ENCODE measurements at places on chromosomes 3 and 15.
A peak's percentile ranks its signal among the peaks of the same experiment; 100 is the strongest.

GRCh38 chr3:140830391-140830790 is 111.2 kb upstream of the SLC25A36 start:
- no peak for DNase-seq

GRCh38 chr3:122074621-122075265 is 19.6 kb downstream of the CD86 start:
- no peak for DNase-seq

- DNase-seq: no peak
Measured at GRCh38 chr3:189056646-189057335, 115.0 kb upstream of the TPRG1 start.

GRCh38 chr15:73684581-73685455 is 635 bp downstream of the CD276 start:
- no peak for DNase-seq

DNA sequence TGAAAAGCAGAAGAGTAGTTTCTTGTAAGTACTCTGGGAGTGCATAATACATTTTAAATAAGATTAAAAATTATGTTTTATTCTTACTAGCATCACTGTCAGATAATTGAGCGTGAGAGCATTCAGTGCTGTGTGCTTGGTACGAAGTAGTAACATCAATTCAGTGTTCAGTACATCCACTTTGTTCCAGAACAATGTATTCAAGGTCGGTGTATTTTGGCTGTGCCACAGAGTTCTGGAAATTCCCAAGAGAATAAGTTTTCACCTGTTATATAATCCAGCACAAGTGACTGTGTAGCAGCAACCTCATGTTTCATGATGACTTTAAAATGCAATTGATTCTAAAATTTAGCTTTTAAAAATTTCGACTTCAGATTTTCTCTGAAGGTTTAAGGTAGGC is 130.6 kb downstream of the IGF1R start:
- no peak for DNase-seq

DNA sequence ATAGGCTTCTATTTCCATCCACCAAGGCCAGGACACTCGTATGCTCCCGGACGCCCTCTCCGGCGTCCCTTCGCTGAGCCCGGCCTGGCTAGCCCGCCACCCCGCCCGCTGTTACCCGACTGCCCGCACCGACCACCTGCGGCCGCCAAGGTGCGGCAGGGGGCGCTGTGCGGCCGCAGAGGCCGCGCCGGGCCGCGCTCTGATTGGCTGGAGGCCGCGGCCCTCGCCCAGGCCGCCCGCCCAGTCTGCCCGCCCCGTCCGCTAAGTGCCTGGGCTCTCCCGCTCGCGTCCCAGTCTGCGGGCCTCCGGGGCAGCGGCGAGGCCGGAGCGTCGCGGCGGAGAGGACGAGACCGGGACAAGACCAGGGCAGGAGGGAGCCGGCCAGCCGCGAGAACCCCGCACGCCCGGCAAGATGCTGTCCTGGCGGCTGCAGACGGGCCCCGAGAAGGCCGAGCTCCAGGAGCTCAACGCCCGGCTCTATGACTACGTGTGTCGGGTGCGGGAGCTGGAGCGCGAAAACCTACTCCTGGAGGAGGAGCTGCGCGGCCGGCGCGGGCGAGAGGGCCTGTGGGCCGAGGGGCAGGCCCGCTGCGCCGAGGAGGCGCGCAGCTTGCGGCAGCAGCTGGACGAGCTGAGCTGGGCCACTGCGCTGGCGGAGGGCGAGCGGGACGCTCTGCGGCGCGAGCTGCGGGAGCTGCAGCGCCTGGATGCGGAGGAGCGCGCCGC is at the start of gene SYNM:
TSS of gene SYNM (plus strand) at position 293 of the 726 bp plus-strand sequence. CDS start at position 413, 120 bp downstream.
- peak; percentile 78 for DNase-seq

- DNase-seq: no peak
Measured at GRCh38 chr3:102006812-102007485, 157.6 kb downstream of the NFKBIZ start.

DNA sequence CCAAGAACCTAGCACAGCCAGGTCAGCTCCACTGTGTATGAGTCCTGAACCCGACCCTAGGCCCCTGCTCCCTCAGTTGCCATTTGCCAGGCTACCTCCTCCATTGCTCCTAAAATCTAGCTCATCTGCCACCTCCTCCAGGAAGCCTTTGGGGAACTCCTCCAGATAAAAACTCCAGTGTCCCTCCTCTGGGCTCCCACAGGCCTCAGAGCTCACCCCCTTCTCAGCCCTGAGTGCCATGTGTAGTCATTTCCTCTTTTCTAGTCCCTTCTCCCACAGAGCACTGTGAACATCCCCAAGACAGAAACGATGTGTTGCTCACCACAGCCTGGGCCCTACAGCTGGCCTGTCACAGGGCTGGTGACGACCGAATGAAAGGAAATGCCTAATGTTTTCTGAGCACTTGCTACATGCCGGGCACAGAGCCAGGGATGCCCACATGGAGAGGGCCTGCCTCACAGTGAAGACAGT is 61.0 kb downstream of the IQSEC1 start:
- no peak for DNase-seq

DNA sequence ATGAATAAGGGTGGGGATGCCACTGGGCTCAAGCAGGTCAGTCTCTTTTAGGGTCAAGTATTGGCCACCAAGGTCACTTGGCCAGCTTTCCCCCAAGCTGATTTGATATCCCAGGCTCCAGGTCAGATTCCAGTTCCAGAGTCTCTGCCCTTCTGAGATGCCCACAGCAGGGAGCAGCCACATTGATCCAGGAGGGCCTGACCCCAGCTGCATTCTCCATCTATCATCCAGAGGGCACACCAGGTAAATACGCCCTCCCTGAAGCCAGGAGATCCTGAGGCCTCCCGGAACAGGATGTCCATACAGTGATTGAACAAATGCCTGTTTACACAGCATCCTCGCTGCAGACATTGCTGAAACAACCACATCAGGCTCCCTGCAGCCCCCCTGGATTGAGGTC is 264.6 kb upstream of the TLE3 start:
- no peak for DNase-seq

DNA sequence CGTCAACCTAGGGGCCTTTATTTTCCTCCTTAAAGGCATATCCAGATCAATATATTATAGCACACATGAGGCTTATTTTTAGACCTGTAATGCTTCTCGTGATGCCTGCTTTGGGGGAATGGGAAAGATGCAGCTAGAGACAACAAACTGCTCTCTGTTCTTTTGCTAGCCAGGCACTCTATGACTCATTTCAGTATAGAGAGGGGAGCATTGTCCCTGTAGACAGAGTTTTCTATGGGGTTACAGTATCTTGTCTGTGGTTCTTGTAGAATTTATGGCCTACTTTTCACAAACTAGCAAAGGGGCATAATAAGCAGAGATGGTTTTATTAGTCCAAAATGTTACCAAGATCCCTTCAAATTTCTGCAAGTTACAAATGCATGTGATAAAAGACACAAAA is 305.6 kb downstream of the LSAMP start:
- peak; percentile 99 for DNase-seq

DNA sequence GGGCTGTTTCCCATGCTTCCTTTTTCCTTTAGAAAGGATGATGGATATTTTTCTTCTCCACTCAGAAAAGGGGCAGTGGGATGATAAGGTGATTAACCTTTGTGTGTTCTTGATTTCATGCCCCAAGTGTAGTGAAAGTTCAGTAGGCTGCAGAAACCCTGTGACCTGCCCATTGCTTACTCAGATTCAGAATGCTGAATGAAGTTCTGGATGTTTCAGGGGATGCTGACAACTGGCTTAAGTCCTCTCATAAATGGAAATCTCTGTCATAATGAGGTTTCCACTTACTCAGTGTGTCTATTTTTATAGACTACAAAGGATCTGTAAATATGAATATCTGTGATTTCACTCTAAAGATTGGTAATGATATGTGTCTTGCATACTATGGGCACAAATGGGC is 471.3 kb upstream of the TPRG1 start:
- DNase-seq: no peak
